ENCODE measurements at places on chromosomes 3 and 15.

DNA sequence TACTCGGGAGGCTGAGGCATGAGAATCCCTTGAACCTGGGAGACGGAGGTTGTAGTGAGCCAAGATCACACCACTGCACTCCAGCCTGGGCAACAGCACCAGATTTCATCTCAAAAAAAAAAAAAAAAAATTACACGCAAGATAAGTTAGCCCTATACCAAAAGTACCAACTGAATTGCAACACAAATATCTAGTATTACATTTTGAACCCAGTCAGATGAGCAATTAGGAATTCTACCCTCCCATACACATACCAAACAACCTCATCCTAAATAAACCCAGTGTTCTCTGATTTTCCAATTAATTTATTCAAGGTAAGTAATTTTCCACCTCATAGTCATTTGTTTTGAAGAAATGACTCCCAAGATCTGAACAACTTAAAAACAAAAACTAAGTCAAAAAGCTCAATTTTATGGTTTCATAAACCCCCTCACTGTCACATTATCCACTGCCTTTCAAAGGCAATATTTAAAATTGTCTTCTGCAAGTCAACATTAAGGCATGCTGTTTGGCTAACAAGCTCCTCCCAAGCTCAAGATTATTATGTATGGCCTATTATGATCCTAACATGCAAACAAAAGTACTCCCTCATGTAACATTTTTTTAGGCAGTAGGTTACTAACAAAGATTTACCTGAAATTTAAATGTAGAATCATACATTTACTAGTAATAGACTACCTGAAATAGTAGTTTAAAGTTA, 4.5 kb downstream of the RAF1 start:
- no peak for DNase-seq

- no peak for DNase-seq
Observed at GRCh38 chr3:78629544-78629943, 1138.3 kb downstream of the ROBO1 start.

GRCh38 chr3:188673646-188674186, 498.1 kb upstream of the TPRG1 start:
- DNase-seq, result no peak

DNA sequence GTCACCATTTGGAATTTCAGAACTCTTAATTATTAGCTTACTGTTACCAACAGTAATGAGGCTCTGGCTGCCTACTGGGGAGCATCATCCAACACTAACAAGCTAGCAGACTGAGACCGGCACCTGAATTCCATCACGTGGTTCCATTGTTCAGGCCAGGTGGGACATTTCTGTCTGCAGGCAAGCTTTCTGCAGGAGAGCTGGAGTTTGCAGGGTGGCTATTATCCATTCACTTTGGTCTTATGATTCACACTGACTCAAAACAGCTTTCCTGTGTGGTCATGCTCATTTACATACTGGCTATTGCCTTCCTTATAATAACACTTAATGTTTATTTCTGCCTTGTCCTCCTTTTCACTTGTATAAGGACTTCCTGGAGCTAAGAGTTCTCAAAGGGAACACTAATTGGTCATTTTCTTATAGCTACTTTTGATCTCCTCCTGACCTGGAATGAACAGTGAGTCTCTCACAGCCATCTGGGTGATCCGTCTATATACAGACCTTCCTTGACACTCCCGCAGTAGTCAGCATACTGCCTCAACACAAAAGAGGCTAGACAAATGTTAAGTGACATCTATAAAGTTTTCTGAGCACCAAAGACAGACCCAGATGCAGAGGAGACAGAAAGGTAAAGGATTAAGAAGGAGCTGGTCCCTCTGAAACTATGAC, 695.4 kb downstream of the FHIT start:
- DNase-seq, result no peak

DNA sequence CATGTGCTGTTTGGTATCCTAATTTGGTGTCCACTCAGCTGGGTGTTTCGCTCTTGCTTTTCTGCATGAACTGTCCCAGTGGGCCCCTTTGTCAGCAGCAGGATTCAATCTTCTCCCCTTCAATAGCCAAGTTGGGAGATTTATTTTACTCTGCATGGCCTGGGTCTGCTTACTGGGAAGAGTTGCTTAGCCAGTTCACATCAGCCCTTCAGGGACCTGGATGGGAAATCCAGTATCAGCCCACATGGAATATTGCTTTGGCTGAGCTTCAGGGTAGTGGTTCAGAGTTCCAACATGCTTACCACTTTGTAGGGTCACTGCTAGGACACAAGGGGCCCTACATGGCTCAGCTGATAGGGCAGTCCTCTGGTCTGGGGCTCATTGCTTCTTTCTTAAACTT, 93.0 kb upstream of the BOC start:
- DNase-seq, result no peak

- peak; percentile 30 for DNase-seq
Observed at GRCh38 chr15:70299931-70300869, 202.5 kb upstream of the TLE3 start.

DNA sequence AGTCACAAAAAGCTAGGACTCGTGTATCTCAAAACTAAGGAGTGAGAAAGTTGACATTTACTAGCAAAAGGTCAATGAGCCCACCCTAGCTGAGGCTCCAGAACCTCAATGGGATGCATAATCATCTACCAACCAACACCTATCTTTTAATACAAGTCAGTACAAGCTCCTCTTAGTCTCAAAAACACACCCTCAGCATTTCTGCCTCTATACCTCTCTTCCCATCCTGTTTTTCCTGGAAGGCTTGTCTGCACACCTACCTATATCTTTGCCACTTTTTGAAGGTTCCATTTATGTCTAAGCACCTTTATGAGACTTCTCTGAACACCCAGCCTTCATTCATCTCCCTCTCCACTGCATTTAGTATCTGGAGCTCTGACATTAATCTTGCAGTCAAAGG, 10.0 kb downstream of the WWTR1 start:
- no peak for DNase-seq

- DNase-seq, result no peak
Observed at GRCh38 chr3:175278680-175279079, 419.5 kb downstream of the NAALADL2 start.

GRCh38 chr3:36295296-36295695, 85.0 kb upstream of the STAC start:
- no peak for DNase-seq

GRCh38 chr15:41934843-41935242, 37.5 kb downstream of the EHD4 start:
- peak; percentile 85 for DNase-seq

DNA sequence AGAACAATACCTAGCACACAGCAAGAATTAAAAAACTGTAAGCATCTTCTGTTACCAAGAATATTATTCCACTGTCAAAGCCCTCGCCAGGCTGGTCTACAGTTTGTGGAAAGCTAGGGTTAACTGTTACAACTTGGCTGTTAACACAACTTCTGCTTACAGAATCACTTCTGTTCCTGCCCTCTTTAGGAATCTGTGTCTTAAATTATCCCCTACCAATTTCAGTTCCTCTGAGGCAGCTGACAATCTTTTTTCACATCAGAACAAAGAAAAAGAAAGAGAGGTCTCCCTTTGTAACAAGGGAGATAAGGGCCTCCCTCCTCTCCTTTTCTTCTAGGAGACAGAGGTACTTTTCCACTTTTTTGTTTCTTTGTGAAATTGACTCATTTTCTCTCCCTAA, 188.9 kb downstream of the FMN1 start:
- DNase-seq, result no peak

DNA sequence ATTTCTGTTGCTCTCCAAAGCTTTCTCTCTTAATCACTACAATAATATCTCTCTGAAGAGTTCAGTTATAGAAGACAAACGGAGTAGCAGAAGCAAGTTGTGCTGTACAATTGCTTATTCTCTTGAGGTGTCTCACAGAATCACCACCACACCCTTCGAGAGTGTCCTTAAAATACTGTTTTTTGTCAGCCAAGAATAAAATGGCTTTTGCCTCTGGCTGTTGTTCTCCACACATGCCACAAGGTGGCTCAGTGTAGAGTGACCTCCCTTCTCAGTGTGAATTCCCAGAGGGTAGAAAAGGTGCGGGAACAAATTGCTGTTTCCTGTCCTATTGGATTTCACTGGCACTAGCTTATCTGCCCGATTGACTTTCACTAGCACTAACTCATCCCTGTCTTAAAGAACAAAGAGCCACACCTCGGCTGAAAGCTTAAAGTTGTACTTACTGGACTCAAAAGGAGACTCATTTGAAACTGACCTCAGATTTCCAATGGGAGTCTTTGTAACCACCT, 134.2 kb upstream of the SATB1 start:
- DNase-seq, result peak; percentile 21

GRCh38 chr15:63382966-63383710, 1.5 kb upstream of the CA12 start:
- DNase-seq, result no peak

GRCh38 chr3:113274425-113275257, 63.3 kb downstream of the BOC start:
- no peak for DNase-seq

- peak; percentile 69 for DNase-seq
Observed at GRCh38 chr3:32502118-32502945, at the start of gene CMTM6. CMTM6 (minus strand) TSS chr3:32502852; CDS start chr3:32502745, 107 bp downstream.

DNA sequence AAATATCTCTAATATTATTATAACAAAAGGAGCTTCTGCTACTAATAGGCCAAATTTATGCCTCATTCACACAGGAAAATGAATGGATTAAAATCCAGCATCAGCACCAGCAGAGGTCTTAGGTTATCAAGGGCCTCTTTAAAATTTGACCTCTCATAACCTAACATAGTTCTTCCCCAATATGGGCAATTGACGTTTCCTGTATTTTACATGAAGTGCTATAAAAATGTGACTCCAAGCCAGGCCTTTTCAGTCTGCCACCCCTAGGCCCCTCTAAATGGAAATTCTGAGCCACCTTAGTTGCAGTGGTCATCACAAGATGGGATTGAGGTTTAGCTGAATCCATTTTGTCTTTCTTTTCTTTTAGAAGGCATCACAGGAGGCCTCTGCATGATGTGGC, 70.1 kb downstream of the CASR start:
- DNase-seq, result no peak

- DNase-seq, result peak; percentile 46
Observed at GRCh38 chr3:32934150-32934742, 17.2 kb upstream of the CCR4 start.

DNA sequence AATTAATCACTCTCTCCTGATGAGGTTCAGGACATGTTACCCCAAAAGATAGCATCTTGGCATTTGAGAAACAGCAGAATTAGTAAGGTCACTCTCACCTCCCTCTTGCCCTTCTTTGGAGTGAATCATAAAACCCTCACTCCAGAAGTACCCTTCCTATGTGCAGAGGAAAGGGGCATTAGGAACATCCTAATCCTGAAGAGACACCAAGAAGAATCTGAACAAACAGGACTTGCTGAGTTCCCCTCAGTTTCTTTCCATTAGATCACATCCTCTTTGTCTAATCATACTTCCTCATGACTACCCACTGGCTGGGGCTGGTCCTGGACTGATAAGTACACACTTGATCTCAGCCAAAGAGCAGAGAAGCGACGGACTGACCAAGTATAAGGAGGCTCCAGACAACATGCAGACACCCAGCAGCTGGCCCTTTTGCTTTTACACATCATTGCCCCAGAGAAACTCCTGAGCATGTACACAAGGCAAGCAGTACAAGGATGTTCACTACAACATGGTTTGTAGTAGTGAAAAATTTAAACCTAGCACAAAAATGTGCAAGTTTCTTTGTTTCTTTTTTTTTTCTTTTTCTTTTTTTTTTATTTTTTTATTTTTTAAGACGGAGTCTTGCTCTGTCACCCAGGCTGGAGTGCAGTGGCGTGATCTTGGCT, 15.0 kb upstream of the TM6SF1 start:
- DNase-seq, result no peak

GRCh38 chr15:82114660-82115059, 68.8 kb upstream of the MEX3B start:
- no peak for DNase-seq

DNA sequence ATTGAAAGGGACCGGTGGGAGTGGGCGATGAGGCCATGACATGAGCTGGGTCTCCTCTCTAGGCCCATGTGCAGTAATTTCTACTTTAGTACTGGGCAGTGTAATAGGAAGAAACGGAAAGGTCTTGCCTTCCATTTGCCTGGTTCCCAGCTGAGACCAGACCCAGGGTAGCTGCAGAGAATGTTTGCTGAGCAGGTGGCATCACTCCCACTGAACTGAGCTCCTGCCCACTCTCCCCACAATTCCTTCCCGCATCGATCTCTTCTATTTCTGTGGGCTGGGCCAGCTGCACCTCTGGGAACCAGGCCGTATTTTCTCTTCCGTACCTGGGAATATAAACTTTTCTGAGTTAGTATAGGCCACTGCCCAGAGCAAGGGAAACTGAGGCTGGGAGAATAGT, 15.8 kb downstream of the ESYT3 start:
- no peak for DNase-seq

DNA sequence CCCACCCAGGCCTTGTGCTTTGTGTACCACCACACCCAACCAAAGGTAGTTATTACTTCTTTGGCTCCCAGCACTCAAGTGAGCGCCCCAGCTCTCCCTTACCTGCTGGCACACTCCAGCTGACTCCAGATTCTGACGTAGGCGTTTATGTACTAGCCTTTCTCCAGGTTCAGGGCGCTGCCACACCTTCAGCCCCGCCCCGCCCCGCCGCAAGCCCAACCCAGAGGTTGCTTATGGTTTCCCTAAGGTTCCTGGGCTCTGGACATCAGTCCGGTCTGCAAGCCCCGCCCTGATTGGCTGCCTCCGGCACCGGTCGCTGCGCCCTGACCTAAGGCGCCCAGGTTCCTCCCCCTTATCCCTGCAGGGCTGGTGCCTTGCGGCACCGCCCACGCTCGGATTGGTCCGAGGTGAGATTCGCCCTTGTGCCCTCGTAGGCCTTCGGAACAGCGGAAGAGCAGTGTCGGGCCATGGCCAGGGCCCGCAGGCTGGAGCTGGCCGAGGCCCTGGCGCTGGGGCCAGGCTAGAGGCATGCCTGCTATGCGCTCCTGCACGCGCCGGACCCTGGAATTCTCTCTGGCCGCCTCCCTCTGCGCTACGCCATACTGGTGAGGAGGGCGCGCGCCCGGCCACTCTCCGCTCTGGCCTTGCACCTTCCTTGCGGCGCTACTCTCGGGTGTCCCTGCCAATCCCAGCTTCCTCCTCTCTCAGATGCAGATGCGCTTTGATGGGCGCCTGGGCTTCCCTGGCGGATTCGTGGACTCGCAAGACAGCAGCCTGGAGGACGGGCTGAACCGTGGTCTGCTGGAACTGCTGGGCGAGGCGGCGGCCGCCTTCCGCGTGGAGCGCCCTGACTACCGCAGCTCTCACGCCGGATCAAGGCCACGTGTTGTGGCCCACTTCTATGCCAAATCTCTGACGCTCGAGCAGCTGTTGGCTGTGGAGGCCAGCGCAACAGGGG, 19.8 kb upstream of the NUDT16 start:
- DNase-seq, result peak; percentile 71

GRCh38 chr3:197186887-197187588, 111.4 kb downstream of the DLG1 start:
- DNase-seq, result peak; percentile 75
